ENCODE measurements at places on chromosomes 12 and 14.

- DNase-seq, result no peak
Observed at GRCh38 chr12:110661337-110661972, 27.5 kb downstream of the HVCN1 start.

- DNase-seq, result peak; percentile 31
Observed at GRCh38 chr12:115404761-115405470, 720.9 kb upstream of the TBX3 start.

DNA sequence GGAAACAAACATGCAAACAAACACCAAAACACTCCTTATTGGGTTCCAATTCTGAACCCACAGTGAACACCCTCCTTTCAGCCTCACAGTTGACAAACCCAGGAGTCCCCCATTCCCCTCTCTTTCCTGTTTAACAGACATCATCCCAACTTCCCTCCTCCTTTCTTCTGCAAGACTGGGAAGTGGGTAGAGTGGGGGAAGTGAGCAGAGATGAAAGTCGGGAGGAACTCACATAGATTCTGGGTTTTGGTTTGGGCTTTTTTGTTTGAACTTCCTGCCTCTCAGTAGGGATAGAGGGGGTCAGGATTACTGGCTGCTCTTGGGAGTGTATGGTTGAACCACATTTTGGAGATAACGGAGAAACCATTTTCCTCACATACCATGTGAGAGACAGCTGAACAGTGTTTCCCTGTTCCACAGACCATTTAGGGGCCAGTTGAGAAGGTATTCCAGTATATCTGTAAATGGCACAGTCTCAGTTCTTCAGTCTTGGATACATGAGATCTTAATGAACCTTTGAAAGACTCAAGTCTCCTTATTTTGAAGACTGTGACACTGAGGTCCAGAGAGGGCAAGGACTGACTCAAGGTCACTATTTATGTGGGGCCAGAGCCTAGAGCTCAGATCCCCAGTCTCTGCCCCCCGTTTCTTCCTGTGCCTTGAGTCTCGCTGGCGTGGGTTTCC lies 3.9 kb upstream of the GPR84 start:
- DNase-seq, result no peak

DNA sequence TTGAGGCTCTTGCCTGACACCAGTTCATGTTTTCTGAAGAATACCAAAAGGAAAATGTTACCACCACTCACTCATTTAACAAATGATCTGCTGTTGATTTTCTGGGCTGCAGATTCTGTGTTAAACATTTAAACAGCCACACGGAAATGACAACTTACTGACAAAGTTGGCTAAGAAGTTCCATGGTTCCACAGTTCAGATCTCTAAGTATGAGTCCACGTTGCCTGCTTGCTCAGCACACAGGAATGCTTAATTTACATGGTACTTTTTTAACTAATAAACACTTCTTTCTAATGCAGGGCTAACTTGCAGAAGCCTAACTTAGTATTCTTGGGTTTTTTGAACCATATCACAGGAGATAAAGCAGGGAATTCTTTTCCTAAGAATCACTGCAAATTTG lies 34.7 kb downstream of the PTGER2 start:
- DNase-seq, result no peak

DNA sequence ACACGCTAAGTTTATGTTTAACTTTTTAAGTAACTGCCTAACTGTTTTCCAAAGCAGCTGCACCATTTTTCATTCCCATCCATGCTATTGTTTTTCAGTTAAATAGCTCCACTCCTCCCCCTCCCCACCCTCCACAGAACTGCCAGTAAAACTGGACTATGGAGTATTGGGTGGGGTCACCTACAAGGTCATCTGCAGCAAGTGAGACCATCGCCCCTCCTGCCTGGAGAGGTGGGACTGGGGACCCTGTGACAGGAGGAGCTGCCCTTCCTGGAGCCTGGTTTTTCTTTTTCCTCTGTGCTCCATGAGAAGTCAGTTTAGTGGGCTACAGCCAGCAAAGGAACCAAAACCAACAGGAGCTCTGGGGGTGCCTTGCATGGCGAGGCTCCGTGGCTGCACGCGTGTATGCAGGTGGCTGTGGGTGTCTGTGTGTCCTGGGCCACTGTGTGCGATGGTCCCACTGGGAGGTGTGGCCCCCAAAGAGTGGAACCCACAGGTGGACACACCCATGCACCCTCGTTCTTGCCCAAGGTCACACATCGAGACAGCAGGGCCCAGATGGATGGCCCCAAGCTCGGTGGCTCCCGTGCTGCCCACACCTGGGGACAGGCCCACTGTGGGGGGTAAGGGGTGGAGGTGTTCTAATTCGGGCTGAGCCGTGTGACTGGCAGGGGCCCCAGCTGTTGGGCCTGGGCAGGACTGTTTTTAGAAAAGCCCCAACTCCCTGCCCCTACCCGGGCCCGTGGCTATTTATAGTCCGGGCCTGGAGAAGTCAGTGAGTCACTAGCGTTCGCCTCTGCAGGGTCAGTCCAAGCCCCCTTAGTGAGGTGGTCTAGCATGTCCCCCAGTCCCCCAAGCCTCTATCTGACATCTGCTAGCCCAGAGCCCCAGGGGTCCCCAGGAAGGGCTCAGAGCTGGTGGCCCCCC lies 2.3 kb upstream of the ADSS1 start:
- no peak for DNase-seq

DNA sequence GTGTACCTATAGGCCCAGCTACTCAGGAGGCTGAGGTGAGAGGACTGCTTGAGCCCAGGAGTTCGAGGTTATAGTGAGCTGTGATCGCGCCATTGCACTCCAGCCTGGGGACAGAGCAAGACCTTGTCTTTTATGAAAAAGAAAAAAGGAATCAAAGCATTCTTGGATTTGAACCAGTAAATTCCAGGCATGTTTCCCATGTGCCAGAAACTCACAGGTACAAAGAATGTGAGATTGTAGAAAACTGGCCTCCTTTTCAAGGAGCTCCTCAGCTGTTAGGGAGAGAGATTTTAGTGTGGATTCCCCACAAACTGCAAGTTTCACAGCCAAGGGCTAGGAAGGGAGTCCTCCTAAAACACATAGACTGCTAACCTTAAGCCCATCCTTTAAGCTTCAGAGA lies 95.0 kb downstream of the FOXN4 start:
- no peak for DNase-seq

DNA sequence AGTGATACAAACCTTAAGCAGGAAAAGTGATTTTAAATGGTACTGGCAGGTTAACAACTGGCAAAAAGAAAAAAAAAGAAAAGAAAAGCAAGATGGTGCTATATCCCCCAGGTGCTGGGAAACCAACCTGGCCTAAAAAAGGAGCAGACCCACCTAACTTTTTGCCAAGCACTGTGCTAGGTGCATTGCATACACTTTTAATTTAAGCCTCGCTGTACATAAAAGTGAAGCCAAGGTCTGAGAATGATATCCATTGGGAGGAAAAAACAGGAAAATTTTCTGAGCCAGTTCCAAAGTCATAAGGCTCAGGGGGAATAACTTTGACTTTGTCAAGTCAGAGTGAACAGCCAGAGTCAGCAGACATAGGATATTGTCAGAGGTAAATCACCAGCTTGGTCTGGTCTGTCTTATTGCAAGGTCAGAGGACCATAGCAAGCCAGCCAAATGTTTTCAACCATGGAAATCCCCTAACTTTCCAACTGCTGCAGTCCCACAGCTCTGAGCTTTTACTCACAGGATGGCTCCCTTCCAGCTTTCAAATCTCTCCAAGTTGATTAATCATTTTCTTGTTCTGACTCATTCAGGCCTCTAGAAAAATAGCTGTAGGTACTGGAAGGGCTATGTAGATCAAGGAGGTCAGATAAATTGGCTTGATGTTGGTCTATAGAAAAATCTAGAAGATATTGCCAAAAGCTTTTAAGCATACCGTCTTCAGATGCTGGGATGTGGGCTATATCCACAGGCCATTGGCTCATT lies 412.9 kb downstream of the RAD51B start:
- peak; percentile 51 for DNase-seq

GRCh38 chr14:58465421-58465820 lies 37.9 kb downstream of the KIAA0586 start:
- peak; percentile 54 for DNase-seq

- DNase-seq, result no peak
Observed at GRCh38 chr14:97369901-97370300, 572.7 kb downstream of the VRK1 start.

DNA sequence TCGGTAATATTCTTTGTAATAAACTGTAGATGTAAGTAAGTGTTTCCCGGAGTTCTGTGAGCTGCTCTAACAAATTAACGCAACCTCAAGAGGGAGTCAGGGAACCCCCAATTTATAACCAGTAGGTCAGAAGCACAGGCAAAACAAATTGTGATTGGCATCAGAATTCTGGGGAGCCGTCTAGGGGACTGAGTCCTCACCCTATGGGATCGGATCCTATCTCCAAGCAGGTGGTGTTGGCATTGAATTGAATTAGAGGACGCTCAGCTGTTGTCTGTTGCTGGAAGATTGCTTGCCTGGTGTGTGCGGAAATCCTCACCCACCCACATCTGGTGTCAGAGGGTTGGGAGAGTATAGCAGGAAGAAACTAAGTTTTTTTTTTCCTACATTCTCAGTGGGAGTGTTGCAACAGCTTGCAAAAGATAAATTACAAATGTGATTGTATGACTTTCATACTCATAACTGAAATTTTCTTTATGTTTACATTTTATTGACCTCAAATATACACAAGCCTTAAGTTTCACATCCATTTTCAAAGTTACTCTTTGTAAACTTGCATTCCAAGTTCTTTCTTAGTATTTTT lies 5.5 kb downstream of the TMEM52B start:
- no peak for DNase-seq

DNA sequence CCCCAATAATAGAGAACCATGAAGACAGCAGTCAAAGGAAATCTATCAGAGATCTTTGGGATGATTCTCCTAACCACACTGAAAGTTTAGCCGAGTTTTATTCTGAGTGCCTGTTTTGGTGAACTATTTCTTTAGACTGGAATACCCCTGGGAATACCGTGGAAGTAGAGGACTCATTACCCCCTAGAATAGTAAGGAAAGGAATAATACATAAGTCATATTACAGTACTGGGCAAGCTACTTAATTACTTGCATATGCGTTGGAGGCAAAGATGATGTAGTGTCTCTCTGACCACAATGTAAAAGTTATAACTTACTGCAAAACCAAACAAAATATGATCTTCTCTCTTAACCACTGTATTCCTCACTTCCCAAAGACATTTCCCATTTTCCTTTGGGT lies 25.5 kb downstream of the ZC2HC1C start:
- no peak for DNase-seq

DNA sequence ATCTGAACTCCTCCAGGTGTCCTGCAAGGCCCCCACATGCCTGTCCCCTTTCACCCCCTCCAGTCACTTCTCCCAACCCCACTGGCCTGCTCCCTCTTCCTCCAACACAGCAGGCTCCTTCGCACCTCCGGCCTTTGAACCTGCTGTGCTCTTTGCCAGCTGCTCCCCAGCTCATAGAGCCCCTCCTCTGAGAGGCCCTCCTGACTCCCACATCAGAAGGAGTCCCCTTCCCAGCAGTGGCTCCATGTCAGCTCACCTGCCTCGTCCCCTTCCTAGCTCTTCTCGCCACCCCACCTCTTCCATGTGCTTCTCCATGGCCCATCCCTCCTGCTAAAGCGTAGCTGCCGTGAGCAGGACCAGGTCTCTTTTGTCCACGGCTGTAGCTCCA lies 22.1 kb downstream of the SCARB1 start:
- DNase-seq, result no peak

- DNase-seq, result no peak
Observed at GRCh38 chr12:70393787-70394499, 27.9 kb downstream of the KCNMB4 start.

DNA sequence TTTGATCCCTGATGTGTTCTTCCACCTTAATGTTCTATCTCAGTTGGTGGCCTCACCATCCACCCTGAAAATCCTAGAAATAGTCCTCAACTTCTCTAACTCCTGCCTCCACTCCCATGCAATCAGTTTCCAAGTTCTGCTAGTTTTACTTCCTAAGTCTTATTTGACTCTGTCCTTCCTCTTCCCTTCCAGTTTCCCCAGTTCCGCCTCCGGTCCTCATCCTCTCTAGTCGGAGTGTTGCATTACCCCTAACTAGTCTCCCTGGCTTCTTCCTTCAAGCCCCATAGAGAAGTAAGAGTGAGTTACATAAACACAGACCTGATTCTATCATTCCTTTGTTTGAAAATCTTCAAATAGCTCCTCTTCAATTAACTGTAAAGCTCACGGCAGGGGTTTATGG lies 236.5 kb downstream of the GXYLT1 start:
- no peak for DNase-seq

DNA sequence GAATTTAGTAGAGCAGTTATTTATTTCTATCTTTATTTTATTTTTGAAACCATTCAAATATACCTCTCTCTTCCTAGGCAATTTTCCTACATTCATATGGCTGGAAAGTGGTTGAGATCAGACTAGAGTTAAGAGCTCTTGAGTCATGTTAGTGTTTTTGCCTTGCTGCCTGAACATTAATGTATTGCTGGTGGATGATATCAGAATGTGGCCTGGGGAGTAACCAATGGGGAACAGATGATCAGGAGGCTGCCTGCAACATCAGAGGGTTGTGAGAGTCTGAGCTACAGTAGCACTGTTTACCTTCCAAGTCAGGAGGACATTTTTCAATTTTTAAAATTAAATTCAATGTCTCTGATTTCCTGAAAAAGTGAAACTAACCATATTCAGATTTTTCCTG lies 166.3 kb upstream of the TRHDE start:
- no peak for DNase-seq

DNA sequence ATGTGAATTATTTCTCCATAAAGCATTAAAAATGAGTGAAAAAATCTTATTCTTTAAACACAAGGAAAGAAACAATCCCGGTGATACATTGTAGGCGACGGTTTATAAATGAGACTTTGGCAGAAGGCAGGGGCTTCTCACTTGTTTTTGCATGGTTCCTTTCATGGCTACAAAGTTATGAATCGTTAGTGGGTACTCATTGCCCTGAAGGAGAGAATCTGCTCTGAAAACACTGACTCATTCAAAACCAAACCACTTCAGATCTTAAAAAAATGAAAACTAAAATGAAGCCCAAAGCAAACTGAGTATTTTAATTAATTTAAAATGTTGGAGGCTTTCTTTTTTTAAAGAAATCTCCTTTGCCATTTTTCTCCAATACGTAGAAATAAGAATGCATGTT lies 41.4 kb upstream of the AMIGO2 start:
- peak; percentile 71 for DNase-seq

DNA sequence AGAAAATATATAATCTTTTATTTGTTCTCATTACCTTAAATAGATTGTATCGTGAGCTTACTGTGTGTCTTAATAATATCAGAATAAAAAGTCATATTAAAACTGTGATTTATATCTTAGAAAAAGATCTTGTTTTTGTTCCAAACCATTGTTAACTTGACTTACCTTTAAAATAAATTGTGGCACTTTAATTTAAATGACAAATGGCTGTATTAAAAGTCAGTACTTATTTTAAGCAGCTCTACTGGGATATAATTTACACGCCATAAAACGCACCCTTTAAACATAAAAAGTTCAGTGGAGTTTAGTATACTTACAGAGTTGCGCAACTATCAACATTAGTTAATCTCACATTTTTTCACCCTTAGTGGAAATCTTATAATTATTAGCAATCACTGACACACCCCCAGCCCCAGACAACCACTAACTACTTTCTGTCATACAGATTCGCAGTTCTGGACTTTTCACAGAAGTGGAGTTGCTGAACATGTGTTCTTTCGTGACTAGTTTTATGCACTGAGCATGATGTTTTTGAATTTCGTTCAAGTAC lies 311.7 kb downstream of the ACSS3 start:
- no peak for DNase-seq
